Pulmonary artery endothelial cell (primary cell): ENCODE measurements at places on chromosomes 11 and 22.

DNA sequence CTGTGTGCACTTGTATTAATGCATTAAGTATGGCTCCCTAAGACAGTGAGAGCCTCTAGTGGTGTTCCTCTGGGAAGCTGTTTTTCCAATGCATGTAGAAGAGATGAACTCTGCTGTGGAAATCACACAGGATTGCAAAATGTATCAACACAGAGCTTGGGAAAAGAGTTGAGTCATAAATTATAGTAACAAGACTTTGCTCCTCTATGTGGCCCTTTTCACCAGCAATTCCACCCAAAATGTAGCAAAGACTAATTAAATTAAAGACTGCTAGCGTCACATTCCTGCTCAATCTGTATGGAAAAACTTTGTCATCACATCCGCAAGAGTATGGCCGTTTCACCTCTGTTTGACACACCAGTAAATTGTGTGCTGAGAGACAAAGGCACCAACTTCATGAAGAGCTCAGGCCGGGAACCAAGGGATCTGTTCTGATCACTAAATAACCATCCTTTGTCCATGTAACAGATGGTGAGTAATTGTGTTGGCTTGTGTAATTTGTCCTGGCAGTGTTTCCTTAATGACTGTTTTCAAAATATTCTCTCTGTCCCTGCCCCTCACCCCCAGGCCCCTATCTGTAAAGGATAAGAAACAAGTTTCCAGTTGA is 209.2 kb upstream of the SORL1-AS1 start:
- DNase-seq = no peak

- no peak for DNase-seq
These were observed 15.8 kb upstream of the TXNRD2 start for GRCh38 chr22:19957445-19957844.

DNA sequence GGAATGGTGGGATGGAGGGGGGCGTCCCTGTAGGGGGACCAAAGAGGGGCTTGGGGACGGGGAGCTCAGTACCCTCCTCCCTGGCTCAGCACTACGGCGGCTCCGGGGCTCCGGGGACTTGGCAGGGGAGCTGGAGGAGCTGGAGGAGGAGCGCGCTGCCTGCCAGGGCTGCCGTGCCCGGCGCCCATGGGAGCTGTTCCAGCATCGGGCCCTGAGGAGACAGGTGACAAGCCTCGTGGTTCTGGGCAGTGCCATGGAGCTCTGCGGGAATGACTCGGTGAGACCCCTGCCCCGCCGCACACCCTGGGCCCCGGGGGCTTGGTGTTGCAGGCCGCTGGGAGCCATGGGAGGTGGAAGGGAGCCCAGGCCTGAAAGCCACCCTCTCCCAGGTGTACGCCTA is 11.8 kb upstream of the MIF start:
- DNase-seq = no peak

DNA sequence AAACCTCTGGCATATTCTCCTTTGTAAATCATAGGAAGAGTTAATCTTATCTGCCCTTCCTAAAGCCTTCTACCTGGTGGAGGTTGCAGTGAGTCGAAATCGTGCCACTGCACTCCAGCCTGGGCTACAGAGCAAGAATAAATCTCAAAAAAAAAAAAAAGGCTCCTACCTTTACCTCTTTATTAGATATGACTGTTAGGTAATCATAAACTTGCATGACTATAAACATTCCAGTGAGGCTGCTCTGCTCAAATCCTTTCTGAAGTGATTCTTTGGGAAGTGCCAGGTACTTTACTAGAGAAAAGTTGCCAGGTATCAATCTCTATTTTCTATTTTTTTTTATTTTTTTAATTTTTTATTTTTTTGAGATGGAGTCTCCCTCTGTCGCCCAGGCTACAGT is 59.6 kb downstream of the MPPED2 start:
- no peak for DNase-seq

GRCh38 chr22:17269224-17269606 is 50.0 kb upstream of the ADA2 start:
- no peak for DNase-seq
